ENCODE measurements at places on chromosomes 16 and 17. TPM values are rescaled to one million over a fixed set of nuclear protein-coding genes. Genes with fewer than 3 reads are reported as not detected.

- H3K27ac ChIP-seq, result no peak overlapping the region
- no peak for DNase-seq
- no peaks in the 10 kb centered on the region for H3K36me3 ChIP-seq
- H3K4me3 ChIP-seq, result peak overlapping the region; percentile 91
- peaks cover 35% of the 10 kb centered on the region for H3K4me1 ChIP-seq
These were observed 2.3 kb downstream of the C17orf58 start for GRCh38 chr17:67993998-67994361.

Gene HBM
- not detected for polyA plus RNA-seq

DNA sequence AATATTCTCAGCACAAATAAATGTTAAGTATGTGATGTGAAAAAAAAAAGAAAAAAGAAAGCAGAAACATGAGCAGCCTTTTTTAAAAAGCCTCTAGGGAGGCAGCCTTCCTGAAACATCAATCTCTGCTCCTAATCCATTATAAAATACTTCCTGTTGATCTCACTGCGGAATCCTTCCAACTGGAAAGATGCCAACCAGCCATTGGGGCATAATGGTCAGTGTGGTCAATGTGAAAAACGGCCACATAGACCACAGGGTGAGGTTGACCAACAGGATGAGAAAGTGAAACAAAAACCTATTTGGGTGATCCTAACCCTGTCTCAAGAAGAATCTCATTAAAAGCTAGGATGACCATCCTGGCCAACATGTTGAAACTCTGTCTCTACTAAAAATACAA is 26.1 kb upstream of the ABCA8 start:
- no peak overlapping the region for H3K27ac ChIP-seq
- H3K4me3 ChIP-seq, result no peak overlapping the region
- H3K4me1 ChIP-seq, result no peaks in the 10 kb centered on the region
- no peaks in the 10 kb centered on the region for H3K27me3 ChIP-seq

- no peak for DNase-seq
- no peak overlapping the region for H3K4me3 ChIP-seq
- no peaks in the 10 kb centered on the region for H3K4me1 ChIP-seq
These were observed 40.6 kb downstream of the MIS12 start for GRCh38 chr17:5526821-5527598.

GRCh38 chr16:30602616-30603277 is 7.4 kb downstream of the ZNF689 start:
- no peak overlapping the region for H3K4me3 ChIP-seq
- H3K36me3 ChIP-seq, result peaks cover 9% of the 10 kb centered on the region
- H3K4me1 ChIP-seq, result no peaks in the 10 kb centered on the region
- DNase-seq, result no peak
- H3K27ac ChIP-seq, result peak overlapping the region; percentile 54

Gene SAMD14
- polyA plus RNA-seq, result not detected

- no peaks in the 10 kb centered on the region for H3K4me1 ChIP-seq
- H3K27ac ChIP-seq, result no peak overlapping the region
- H3K4me3 ChIP-seq, result no peak overlapping the region
- H3K27me3 ChIP-seq, result peaks cover 12% of the 10 kb centered on the region
These were observed 100.0 kb upstream of the MED13 start for GRCh38 chr17:62164747-62165722.

Gene GRB2
- 302 TPM for polyA plus RNA-seq

Gene EPN2
- polyA plus RNA-seq, result 9.8 TPM

DNA sequence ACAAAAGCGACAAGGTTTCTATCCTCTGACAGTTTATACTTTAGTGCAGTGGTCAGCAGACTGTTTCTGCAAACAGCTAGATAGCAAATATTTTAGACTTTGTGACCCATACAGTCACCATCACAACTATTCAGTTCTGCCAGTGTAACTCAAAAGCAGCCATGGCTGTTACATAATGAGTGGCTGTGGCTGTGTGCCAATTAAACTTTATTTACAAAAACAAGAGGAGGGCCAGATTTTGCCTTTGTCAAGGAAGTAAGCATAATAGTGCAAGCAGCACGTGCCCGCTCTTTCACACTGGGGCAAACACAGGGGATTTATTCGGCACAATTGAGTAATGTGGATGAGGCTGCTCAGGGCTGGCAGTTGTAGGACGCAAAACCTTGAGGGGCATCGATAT is 551.5 kb downstream of the MAF start:
- peaks cover 14% of the 10 kb centered on the region for H3K4me1 ChIP-seq
- no peak overlapping the region for H3K27ac ChIP-seq
- H3K36me3 ChIP-seq, result no peaks in the 10 kb centered on the region
- no peaks in the 10 kb centered on the region for H3K27me3 ChIP-seq

Gene PIK3R6
- polyA plus RNA-seq, result not detected

Gene TBC1D3I
- polyA plus RNA-seq, result not detected

DNA sequence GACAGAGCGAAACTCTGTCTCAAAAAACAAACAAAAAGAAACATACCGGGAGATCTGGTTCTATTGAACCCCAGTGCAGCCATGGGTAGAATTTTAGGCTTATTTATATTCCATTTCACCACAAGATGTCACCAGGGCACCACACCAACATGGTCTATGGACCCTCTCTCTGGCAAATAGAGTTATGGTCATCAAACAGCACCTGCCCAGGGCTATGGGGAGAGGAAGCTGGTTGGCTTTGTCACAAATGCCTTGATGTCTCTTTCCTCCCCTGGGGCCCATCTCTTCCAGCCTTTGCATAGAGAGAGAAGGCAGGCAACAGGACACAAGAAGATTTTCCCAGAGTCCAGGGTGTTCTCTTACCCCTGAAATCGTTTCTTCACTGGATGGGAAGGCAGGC is 128.4 kb downstream of the WWOX start:
- H3K4me1 ChIP-seq, result peaks cover 4% of the 10 kb centered on the region
- H3K4me3 ChIP-seq, result no peak overlapping the region
- no peaks in the 10 kb centered on the region for H3K36me3 ChIP-seq
- no peak for DNase-seq
- H3K27me3 ChIP-seq, result no peaks in the 10 kb centered on the region

Gene CCL1
- not detected for polyA plus RNA-seq

DNA sequence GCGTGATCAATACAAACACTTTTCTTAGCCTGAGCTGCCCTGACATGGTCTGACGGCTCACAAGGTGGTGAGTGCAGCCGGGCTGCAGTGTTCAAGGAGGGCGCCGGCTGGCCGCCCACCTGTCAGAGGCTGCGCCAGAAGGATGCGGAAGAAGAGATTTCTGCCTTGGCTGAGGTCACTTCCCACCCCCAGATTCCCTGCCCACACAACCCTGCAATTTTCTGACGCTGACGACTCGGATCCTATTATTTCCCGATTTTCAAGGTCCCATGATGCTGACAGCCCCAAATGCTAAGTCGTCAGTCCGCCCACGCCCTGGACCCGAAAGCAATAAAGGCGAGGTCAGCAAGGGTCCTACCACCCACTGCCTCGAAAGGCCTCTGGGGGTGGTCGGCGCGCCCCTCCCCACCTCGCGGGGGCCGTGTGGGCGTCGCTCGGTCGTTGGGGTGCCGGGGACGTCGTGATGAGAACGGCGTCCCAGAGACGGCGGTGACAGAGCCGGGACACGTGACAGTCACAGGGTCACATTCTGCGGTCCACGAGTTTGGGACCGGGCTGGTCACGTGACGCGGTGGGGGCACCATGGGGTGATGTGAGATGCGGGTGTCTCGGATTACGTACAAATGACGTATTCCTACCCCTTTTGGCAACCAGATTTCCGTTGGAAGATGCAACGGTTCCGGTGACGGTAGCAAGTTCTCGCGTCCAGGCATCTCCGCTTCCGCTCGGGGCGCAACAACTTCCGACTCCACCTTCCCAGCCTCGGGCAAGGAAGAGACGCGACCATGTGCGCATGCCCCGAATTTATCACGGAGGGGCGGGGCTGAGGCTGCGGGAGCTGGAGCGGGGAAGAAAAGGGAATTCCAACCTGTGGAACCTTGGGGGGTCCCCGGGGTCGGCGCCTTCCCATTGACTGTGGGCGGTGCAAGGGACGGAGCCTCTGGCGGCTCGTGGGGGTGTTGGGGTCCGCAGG is at the start of gene STX4:
STX4 (plus strand) TSS at position 823 of the 973 bp plus-strand sequence. CDS start 248 bp downstream, outside the sequence.
- H3K27ac ChIP-seq, result peak within 1 kb of the TSS; percentile 100
- peaks cover 33% of the 10 kb centered on the region for H3K4me1 ChIP-seq
- peak within 1 kb of the TSS; percentile 100 for H3K4me3 ChIP-seq
- no peaks in the 10 kb centered on the region for H3K27me3 ChIP-seq

GRCh38 chr16:48194828-48195556 is 39.2 kb upstream of the ABCC12 start:
- no peak overlapping the region for H3K27ac ChIP-seq
- no peak for DNase-seq
- no peaks in the 10 kb centered on the region for H3K36me3 ChIP-seq
- H3K4me3 ChIP-seq, result no peak overlapping the region
- H3K4me1 ChIP-seq, result no peaks in the 10 kb centered on the region

- peak overlapping the region; percentile 21 for H3K4me3 ChIP-seq
- peak; percentile 2 for DNase-seq
- H3K4me1 ChIP-seq, result peaks cover 61% of the 10 kb centered on the region
- no peaks in the 10 kb centered on the region for H3K27me3 ChIP-seq
- peaks cover 9% of the 10 kb centered on the region for H3K36me3 ChIP-seq
- peak overlapping the region; percentile 70 for H3K27ac ChIP-seq
These were observed 40.5 kb downstream of the FTO start for GRCh38 chr16:53744449-53744848.

DNA sequence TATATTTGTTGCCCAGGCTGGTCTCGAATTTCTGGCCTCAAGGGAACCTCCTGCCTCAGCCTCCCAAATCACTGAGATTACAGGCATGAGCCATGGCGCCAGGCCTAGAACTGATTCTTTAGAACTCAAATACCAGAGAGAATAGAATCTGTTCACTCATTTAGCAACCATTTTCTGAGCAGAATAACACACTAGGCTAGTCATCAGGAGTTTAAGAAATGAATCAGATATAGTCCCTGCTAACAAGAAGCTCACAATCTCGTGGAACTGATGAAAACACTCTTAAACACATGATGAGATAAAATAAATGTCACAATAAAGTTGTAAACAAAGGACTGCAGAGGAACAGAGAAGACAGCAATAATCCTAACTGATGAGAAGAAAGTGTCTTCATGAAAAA is 55.8 kb upstream of the ADCY9 start:
- H3K27ac ChIP-seq, result no peak overlapping the region
- H3K27me3 ChIP-seq, result no peaks in the 10 kb centered on the region
- H3K36me3 ChIP-seq, result no peaks in the 10 kb centered on the region
- peaks cover 4% of the 10 kb centered on the region for H3K4me1 ChIP-seq
- no peak for DNase-seq
- H3K4me3 ChIP-seq, result no peak overlapping the region

DNA sequence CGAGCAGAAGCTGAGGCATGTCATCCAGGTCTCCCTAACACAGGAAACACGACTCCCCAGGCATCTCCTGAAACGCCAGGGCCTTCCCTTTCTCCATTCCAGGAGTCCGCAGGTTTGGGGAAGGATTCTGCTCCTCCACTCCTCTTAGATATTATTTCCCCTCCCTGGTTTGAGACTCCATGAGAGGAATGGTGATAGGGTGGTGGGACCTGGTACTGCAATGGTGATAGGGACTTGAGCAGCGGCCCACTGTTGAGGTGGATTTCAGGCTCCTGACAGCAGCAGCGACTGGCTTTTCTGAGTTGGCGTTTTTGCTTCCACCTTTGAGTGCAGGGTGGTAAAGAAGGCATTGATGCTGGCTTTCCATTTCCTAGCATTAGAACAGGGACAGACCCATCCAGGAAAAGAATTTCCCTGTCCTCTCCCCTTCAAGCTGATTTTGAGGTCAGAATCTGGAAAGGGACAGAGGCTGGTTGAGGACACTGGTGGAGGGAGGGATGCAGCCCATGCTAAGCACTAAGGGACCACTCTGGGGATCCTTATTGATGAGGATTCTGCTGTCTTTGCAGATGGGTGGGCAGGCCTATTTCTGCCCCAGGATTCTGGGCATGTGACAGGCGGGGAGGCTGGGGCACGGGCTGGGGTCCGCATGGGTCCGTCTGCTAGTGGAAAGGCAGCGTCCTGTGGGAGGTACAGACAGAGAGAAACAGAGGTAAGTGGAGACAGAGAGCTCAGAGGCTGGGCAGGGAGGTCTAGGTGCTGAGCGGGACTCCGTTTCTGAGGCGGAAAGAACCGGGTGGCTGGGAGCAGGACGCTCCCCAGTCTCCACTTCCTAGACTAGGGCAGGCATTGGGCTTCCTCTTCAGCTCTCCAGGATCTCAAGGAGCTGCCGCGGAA is 1.3 kb upstream of the TBX4 start:
- H3K27me3 ChIP-seq, result peaks cover 75% of the 10 kb centered on the region
- H3K4me1 ChIP-seq, result peaks cover 29% of the 10 kb centered on the region
- H3K27ac ChIP-seq, result peak overlapping the region; percentile 94
- peaks cover 7% of the 10 kb centered on the region for H3K36me3 ChIP-seq

Gene CIBAR2
- polyA plus RNA-seq, result not detected

- no peaks in the 10 kb centered on the region for H3K4me1 ChIP-seq
- no peak overlapping the region for H3K27ac ChIP-seq
These were observed 50.3 kb downstream of the RPH3AL start for GRCh38 chr17:302300-302698.

DNA sequence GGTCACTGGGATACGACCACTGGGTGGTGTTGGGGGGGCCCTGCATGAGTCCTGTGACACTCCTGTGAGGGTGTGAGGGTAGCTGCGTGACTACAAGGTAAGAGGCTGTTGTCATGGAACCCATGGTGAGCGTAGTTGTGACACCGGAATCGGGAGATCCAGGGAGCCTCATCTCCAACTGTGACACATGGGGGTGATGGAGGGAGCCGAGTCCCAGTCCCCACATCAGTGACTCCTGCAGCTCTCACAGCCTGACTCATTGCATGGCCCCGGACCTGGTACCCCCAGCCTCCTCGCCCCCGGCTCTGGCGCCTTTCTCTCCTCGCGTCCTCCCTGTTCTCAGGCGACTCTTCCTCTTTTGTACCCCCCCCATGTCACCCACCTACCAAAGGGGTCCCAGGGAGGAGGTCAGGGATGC is 14.2 kb downstream of the CDH16 start:
- DNase-seq, result no peak
- H3K36me3 ChIP-seq, result no peaks in the 10 kb centered on the region
- H3K4me3 ChIP-seq, result no peak overlapping the region
- no peak overlapping the region for H3K27ac ChIP-seq
- peaks cover 6% of the 10 kb centered on the region for H3K4me1 ChIP-seq

DNA sequence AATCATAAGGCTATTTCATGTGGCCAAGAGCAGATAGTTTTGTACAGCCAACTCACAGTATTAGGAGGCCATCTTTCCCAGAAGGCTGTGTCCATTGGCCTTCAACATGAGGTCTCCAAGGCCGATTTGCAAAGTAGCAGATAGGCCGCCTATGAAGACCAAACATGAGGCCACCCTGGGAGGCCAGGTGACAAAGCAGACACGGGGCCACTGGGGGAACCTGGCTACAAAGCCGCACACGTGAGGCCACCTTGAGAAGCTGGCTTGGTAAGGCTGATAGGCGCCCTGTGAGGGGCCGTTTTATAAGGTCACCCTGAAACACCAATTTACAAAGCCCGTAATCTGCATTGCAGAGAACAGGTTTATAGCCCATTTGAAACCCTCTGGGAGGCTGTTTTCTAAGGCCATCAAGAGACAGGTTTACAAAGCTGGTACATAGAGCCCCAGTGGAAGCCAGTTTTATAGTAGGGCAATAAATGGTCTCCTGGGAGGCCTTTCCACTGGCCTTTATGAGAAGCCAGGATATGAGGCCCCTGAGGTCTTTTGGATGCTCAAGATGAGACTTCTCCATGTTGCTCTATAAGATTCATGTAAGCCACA is 4.9 kb downstream of the KDM8 start:
- DNase-seq, result no peak
- H3K36me3 ChIP-seq, result no peaks in the 10 kb centered on the region
- no peaks in the 10 kb centered on the region for H3K27me3 ChIP-seq
- H3K4me1 ChIP-seq, result peaks cover 24% of the 10 kb centered on the region
- no peak overlapping the region for H3K4me3 ChIP-seq

Measured in naive B cell (primary cell).